NCI-H82 (cell line): ENCODE measurements at places on chromosomes 4 and X.

DNA sequence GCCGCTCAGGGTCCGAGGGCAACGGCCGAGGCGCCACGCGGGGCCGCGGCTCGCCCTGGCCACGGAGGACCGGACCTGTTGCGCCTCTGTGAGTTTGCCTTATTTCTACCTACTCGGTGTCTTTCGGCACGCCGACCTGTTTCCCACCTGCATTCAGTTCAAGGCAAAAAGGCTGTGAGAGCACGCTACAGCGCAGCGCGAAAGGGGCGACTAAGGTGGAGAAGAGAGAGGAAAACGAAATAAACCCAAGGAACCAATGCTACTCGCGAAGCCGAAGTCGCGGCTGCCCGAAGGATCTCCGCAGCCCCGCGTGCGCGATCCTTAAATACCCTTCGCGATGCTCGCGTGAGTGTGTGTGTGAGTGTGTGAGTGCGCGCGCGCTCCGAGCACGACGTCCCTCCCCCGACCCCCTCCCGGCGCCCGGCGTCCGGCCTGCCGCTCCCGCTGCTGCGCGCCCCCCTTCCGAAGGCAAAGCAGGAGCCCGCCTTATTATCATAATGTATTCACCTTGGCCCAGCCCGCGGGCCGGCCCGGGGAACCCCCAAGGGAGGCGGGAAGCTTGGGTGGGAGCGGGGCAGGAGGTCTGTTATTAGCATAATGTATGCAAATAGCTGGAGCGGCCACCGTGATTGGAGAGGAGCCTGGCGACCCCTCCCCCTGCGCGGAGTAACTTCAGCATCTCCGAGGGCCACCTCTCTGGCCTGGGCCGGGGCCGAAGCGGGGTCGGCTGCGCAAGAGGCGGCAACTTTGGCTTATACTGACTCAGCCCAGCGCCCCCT lies at the start of gene COL25A1:
COL25A1 (minus strand) TSS at position 298 of the 779 bp plus-strand sequence.
- DNase-seq: peak; percentile 96

DNA sequence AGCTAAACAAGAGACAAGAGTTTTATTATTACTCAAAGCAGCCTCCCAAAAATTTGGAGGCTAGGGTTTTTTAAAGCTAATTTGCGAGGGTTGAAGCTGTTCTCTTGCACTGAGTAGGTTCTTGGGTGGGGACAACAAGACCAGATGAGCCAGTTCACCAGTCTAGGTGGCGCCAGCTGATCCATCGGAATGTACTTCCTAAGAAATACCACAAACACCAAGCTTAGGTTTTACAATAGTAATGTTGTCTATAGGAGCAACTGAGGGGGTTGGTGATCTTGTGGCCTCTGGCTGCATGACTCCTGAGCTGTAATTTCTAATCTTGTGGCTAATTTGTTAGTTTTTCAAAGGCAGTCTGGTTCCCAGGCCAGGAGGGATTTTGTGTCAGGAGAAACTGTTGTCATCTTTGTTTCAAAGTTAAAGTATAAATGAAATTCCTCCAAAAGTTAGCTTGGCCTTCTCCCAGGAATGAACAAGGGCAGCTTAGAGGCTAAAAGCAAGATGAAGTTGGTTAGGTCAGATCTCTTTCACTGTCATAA lies 130.6 kb downstream of the SLC7A11 start:
- no peak for DNase-seq

- DNase-seq: no peak
Observed at GRCh38 chr4:118799231-118799942, 36.5 kb downstream of the SEC24D start.

DNA sequence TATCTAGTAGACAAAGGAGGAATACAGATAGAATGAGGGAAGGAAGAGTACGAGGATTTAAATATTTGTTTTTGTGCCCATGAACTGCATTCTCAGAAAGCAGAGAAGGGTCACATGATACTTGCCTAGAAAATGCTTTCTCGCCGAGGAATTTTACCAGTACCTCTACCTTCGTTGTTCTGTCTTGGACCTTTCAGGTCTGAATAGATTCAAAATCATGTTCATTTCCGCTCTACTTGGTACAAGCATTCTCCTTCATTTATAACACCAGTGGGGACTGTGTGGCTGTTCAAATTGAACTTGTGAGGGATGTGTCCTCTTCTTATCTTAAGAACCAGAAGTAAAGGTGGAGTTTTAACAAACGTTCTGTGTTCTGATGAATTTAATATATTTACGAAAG lies 1.9 kb downstream of the USP38 start:
- DNase-seq: no peak

DNA sequence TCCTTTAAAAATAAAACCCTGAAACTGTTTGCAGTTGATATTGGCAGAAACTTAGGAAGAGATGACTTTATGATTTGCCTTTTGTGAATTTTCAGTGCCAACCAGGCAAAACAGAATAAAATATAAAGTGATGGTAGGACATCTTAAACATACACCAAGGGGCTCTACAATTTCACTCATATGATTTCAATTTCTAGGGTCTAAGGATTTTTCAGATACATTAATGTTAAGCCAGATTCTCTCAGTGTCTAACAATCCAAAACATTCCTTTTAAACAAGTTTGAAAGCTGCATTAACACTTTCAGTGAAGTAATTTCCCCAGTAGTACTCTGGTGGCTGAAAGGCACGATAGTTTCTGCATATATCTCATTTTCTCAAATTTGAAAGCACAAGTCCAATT lies 1262.0 kb upstream of the ADGRL3 start:
- no peak for DNase-seq

GRCh38 chrX:43808231-43808630 lies 74.0 kb downstream of the MAOB start:
- DNase-seq: no peak

DNA sequence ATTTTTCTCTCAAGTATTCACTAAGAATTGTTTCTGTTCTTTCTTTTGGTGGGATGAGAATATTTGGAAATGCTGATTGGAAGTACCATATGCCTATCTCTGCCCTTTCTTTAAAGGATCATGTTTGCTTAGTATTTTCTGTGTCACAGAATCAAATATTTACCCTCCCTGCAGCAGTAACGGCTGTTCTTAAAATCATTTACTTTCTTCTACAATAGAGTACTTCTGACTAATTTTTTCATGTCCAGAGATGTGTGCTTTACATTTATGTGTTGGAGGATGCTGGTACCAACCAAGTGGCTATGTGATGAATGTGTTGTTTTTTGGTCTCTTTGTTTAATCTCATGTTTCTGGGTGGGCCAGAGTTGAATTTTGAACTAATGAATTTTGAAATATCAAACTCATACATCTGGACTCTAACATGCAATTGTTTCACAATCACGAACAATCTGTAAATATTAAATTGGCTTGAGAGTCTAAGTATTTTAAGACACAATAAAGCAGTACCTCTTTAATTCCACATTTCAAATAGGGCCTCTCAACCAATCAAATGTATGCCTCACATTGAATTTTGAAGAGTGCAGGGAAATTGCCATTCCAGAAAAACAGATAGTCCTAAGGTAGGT lies 59.4 kb upstream of the ARSJ start:
- no peak for DNase-seq

- no peak for DNase-seq
Observed at GRCh38 chr4:2262944-2263250, 988 bp upstream of the MXD4 start.

GRCh38 chr4:104591510-104591911 lies 96.8 kb upstream of the CXXC4 start:
- DNase-seq: peak; percentile 98

GRCh38 chrX:72128881-72129280 lies 2.8 kb downstream of the RTL5 start:
- peak; percentile 47 for DNase-seq

DNA sequence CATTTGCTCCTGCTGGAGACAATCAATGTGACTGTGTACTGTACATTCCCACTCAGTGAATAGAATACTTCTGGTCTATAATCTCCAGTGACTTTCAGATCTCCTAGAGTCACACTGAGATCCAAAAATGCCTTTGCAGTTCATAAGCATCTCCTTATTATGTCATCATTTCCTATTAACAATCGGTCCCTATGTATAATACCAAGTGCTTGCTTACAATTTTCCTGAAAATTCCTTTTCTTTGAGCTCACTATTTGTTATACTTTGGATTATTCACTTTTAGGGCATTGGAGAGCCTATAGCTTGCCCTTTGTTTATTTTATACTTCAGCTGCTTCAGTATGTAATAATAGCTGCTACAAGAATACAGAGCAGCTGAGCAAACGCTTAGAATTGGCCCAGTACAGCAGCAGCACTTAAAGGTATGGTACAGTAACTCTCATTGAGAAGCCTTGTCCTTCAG lies 313.0 kb downstream of the DCTD start:
- DNase-seq: no peak

DNA sequence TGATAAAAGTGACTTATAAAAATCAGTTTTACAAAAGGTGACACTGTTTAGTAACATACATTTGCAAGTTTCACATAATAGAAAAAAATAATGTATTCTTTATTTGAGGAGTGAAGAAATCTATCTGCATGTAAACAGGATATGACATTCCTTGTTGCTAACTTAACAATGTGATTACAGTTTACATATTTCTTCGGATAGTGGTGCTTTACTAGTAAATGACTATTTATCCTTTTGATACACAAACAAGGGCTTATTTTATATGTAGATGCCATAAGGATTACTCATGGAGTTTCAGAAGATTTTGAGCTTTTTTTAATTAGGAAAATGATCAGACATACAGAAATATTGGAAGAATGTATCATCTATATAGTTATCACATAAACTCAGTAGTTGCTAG lies 126.5 kb downstream of the SLIT2 start:
- no peak for DNase-seq

DNA sequence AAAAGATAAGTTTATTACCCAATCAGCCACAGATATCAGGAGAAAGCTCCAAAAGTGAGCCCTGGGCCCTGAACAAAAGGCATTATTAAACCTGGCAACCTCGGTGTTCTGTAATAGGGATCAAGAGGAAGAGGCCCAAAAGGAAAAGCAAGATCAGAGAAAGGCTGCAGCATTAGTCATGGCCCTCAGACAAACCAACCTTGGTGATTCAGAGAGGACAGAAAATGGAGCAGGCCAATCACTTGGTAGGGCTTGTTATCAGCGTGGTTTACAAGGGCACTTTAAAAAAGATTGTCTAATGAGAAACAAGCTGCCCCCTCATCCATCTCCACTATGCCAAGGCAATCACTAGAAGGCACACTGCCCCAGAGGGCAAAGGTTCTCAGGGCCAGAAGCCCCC lies 75.7 kb downstream of the AGTR2 start:
- no peak for DNase-seq

DNA sequence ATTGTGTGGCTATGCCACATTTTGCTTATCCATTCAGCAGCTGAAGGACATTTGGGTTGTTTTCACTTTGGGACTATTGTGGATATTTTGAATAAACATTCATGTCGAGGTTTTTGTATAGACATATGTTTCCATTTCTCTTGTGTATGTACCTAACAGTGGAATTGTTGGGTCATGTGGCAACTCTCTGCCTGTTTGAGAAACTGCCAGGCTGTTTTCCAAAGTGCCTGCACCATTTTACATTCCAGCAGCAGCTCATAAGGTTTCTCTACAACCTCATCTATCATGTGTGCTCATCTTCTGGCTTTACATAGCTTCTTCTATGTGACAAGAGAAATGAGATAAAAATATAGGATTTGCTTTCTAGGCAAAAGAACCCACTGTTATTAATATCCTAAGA lies 29.5 kb upstream of the TSPAN5 start:
- DNase-seq: no peak

GRCh38 chr4:184805462-184806228 lies 20.1 kb downstream of the ACSL1 start:
- DNase-seq: peak; percentile 56

- DNase-seq: no peak
Observed at GRCh38 chr4:169906821-169907220, 119.4 kb downstream of the MFAP3L start.

DNA sequence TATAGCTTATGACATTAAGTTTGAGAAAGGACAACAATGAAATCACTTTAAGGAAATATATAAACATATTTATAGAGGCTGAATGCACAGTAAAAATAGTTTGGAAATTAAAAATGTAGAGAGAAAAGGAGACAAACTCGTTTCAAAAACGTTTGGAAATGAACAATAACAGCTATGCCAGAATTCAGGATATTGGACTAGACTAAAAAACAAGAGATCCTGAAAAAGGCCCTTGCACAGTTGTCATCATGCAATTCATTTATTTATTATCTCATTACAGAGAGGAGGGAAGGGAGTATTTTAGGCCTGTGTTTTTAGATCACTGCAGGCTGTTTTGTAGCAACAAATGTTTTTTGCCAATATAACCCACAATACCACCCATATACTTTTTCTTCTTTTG lies 527.2 kb downstream of the ADGRL3 start:
- no peak for DNase-seq

DNA sequence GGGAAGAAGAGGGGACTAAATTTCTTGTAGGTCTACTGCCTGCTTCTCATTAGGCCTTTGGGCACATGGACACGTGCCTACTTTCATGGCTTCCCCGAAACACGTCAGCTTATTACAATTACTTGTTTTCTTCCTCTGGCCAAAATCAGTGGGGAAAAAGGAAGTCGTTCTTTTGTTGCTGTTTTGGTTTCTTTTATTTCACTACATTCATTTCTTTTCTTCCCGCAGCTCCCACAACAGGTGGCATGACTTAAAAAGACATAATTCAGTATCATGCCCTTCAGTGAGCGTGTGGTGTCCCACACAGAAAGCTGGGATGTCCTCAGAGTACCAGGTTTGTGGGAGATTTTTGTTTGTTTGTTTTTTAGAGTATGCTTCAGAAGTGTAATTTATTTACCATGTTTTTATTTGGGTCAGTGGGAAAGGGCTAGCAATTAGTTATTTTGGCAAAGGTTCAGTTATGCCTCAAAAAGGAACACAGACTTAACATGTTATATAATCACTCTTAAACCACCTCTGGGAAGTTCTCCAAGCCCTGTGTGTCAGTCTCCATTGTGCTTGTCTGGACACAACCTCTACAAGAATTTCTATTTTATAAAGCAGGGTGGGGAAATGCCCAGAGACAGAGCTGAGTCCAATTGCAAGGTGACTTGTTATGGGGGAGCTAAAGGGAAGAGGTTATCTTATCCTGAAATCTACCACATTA lies 44.2 kb upstream of the SPRY1 start:
- DNase-seq: no peak

DNA sequence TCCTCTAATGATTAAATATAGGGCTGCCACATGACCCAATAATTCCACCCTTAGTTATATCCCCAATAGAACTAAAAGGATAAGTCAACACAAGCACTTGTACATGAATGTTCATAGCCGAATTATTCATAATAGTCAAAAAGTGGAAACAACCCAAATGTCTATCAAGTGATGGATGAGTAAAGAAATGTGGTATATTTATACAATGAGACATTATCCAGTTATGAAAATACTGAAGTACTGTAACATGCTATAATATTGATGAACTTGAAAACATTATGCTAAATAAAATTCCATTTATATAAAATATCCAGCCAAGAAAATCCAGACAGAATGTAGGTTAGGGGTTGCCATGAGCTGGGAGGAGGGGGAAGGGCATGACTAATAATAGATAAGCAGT lies 436.7 kb upstream of the AADAT start:
- no peak for DNase-seq
